MV-4-11 (cell line): ENCODE measurements at places on chromosomes 2 and 18.

DNA sequence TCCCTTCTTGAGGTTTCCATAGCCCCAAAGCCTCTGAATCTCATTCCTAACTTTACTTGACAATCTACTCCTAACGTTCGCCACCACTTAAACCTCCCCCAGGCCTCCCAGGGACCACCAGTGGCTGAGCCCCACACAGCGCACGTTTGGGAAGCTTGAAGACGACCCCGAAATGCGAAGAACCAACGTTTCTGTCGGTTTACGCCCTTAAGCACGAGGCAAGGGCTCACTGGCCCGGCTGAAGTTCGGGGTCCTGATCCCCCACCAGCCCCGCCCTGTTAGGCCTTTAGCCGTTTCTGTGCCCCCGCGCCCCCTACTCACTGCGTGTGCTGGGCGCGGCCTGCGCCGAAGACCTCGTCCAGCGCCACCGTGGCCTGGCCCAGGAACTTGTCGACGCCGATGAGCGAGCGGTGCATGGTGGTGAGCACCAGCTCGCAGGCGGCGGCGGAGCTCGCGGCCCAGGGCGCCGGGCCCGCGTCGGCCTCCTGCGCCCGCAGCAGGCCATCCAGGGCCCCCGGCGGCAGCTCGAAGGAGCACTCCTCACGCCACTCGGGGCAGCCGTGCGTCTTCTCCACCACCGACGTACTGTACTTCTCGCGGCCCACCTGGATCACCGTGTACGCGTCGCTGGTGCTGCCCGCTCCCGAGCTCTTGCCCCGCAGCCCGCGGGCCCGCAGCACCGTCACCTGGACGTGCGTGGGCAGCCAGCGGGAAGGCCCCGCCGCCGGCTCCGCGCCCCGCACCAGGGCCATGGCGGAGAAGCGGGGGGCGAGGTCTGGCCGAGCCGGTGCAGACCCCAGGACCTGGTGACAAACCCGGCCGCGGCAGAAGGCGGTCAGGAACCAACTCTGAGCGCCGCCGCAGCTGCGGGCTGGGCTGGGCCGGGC lies 479 bp downstream of the RAB11FIP5 start:
- no peak for DNase-seq

DNA sequence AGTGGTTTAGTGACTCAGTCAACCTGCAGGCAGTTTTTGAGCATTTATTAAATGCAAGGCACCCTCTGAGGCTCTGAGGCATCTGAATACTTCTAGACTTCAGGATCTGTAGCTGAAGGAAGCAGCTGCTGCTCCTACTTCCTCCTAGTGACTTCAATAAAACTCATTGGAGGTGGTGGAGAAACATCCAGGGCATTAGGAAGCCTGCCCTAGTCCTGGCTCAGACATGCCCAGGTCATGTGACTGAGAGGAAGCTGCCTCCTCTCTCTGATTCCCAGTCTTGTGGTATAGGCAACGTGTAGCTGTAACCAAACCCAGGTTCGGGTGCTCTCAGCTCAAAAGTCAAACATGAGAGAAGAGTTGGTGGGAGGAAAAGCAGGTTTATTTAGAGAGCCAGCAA lies 287.2 kb upstream of the GYPC start:
- DNase-seq = peak; percentile 25

GRCh38 chr2:64932371-64933216 lies 56.6 kb upstream of the SLC1A4 start:
- DNase-seq = peak; percentile 99

- no peak for DNase-seq
Observed at GRCh38 chr2:79271456-79271855, 111.9 kb upstream of the REG3A start.

DNA sequence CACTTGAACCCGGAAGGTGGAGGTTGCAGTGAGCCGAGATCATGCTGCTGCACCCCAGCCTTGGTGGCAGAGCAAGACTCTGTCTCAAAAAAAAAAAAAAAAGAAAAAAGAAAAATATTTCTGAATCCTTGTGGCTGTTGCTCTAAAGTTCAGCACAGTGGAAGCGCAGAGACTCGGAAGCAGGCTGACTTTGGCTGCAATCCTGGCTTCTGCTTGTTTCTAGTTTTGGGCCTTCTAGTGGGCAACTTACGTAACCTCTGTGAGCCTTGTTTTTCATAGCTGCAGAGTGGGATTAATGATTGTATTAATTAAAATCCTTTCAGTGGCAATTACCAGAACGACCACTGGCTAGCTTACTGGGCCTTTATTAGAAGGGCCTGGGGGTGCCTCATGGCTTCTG lies 28.4 kb downstream of the GNLY start:
- no peak for DNase-seq

DNA sequence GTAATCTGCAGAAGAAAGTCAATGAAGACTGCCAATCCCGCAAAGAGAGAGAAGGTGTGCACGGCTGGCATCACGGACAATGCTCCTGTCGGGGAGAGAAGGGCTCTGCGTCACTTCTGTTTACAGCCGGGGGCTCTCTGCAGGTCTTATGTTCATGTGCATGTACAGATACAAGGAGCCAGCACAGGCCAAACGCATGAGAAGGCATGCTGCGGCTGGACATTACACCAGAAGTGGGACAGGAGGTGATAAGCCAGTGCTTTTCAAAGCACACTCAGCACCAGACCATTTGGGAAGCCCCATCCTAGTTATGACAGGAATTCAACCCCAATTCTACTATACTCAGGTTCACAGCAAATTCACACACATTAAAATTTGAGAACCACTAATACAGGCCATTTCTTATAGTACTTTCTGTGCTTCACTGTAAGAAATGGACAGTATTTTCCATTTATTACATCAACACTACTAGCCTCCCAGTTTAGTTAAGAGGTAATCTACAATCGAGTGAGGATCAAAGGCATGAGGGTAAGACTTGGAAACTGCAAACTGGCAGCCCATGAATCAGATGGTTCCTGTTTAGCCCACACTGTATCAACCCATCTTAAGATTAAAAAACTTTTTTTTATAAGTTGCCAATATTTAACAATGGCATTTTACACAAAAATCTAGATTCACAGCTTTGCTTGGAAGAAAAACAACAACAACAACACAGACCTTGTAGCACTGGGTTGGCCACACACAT lies 38.2 kb downstream of the RMC1 start:
- DNase-seq = no peak
